Effector CD8-positive, alpha-beta T cell (primary cell): ENCODE measurements at places on chromosomes 3 and 15.

GRCh38 chr15:42710662-42711061 is 26.3 kb downstream of the CDAN1 start:
- no peak for DNase-seq

DNA sequence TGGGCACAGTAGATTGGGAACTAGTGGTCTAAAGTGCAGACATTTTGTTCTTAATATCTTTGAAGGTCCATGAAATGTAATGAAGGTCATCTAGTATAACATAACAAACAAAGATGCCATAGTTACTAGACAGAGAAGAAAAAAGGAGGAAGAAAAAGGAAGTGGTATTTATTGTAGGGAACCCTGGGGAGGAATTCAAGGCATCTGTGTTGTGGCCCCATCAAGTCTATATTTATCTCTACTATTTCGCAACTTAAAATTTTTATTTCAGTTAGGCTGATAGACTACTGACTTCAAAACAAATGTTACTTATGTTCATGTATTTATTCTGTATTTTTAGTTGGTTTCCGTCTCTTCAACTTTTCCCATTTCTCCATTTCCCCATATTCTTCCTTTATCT is 48.9 kb upstream of the ZDHHC23 start:
- DNase-seq, result no peak

GRCh38 chr3:129974833-129975704 is 549 bp downstream of the TRH start:
- DNase-seq, result no peak

- no peak for DNase-seq
These were observed 20.8 kb downstream of the ATP13A3 start for GRCh38 chr3:194465920-194466570.

- no peak for DNase-seq
These were observed 65.3 kb downstream of the BLM start for GRCh38 chr15:90782442-90782841.

DNA sequence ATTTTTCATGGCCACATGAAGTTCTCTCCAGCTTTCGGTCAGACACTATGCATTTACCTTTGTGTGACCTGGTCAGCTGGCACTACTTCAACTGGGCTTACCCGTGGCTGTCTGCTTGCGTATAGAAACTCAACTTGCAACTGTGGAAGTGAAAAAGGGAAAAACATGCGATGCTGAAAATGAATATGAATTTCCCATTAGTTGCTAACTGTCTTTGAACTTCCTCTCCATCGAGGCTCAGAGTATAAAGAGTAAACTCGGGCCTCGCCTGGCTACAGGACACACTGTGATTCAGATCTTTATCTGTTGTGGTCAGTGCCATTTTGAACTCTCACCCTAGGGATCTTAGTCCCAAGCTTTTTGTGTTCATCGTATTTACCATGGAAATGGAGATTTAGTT is 26.8 kb downstream of the NFKBIZ start:
- DNase-seq, result no peak

DNA sequence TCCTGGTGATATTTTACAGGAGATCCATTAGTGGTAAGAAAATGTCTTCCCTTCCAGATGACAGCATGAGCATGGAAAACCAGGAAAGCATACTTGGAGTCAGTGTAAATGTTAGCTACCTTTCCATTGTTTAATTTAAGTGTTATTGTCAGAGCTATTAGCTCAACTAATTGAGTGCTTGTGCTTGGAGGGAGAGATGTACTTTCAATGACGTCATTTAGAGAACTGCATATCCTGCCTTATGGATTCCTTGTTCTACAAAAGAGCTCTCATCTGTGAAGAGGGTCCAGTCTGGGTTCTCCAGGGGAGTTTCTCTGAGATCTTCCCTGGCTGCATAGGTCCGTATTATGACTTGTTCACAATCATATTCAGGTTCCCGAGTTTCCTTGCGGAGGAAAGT is 687.2 kb downstream of the TBL1XR1 start:
- DNase-seq, result no peak

DNA sequence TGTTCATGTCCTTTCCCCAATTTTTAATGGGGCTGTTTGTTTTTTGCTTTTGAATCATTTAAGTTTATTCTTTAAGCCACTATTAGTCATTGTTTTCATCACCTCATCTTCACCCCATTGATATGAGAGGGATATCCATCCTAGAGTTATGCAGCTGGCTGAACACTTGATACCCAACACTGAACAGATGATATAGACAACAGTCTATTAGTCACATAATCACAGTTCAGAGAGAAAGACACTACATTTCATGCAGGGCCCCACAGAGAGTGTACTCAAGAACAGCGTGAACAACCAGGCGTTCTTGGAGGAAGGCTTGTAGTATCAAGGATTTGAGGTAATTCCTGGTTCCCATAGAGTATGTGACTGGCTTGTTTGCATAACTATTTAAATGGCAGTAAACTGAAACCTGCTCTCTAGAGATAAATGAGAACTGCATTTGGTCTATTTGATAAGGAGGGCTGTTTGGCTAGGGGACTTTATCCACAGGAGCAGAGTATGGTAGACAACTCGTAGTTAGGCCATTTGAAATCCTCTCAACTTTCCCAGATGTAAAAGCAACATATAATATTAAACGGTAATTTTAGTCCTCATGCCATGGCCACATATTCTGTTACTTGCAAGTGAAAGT is 618.7 kb downstream of the SI start:
- no peak for DNase-seq

GRCh38 chr15:68404056-68404798 is 27.7 kb downstream of the ITGA11 start:
- DNase-seq, result no peak
